ENCODE measurements at places on chromosomes 13 and 19. TPM values are rescaled to one million over a fixed set of nuclear protein-coding genes. Genes with fewer than 3 reads are reported as not detected.

DNA sequence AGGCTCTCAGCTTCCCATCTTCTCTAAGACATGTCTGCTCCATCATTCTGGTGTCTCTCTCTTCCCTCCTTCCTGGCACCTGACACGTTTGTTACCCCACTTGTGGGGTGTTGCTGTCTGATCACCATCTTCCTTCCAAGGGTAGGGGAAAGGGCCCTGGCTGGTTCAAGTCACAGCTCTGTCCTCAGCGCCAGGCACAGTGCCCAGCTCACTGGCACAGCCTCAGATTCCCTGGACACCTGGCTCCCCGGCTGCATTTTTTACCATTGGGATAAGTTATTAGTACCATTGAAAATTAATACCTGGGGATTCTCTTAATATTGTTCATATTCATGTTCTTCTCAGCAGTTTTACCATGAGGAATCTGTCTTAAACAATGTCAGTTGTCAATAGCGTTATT is 50.8 kb upstream of the LDLR start:
- no peak for DNase-seq

GRCh38 chr13:95355494-95355893 is 54.2 kb upstream of the ABCC4 start:
- DNase-seq, result no peak

- no peak for DNase-seq
Measured at GRCh38 chr19:531753-532560, at the start of gene CDC34. CDC34 (plus strand) TSS chr19:531760; CDS start chr19:531932, 172 bp downstream.

- DNase-seq, result no peak
Measured at GRCh38 chr13:32911506-32911905, 104.7 kb upstream of the KL start.

Gene BST2
- 54.5 TPM for total RNA-seq

DNA sequence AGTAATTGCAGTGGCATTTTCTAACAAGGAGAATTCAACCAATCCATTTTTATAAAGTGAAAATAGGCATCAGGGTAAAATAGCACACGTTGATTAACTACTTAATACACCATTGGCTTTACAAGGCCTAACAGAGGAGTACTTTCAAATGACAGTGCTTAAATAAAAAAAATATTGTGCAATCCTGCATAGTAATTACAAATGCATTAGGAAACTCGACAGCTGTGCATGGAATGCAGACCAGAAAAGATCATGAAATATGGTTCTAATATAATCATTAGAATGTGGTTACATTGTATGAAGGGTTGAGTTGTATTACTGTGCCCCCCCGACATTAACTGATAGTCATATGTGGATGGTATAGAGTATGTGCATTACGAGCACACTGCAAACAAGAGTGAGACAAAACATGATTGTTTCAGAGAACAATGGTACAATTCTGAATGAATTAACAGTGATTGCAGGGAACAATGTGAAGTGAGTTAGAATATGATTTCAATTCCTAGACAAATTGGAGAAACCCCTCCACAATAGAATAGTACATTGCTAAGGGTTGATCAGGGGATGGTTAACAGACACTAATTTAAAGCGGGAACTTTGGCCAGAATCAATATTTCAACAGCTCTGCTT is 270.6 kb downstream of the GPC5 start:
- DNase-seq, result no peak

DNA sequence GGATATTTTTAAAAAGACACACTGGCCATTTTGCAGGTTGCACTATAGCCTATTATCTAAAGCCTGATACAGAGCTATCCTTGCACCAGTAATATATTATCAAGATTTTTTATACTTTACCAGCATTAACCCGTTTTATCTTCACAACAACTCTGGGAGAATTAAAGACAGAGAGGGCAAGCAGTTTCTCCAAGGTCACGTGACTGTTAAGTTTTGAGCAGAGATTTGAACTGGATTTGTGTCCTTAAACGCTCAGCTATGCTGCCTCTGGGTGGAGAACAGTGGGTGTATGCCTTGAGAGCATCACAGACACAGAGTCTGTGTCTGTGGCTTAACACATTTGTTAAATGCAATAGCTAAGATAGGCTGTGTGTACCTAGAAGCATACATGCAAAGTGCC is 147.2 kb downstream of the MYO16 start:
- no peak for DNase-seq

DNA sequence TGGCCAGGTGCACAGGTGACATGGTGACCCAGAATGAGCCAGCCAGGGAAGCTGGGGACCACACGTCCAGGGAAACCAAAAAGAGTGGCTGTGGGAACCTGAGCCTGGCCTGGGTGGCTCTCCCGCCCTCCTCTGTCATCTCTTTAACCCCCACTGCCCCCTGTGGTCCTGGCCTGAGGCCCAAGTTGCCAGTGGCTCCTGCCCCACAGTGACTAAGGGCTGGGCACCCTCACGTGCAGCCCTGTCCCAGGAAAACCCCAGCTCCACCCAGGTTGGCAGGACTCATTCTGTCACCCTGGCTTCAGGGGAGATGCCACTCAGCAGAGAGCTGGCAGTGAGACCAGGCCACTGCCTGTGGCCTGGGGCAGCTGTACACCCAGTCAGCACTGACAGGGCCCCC is 30.6 kb upstream of the ISYNA1 start:
- no peak for DNase-seq

DNA sequence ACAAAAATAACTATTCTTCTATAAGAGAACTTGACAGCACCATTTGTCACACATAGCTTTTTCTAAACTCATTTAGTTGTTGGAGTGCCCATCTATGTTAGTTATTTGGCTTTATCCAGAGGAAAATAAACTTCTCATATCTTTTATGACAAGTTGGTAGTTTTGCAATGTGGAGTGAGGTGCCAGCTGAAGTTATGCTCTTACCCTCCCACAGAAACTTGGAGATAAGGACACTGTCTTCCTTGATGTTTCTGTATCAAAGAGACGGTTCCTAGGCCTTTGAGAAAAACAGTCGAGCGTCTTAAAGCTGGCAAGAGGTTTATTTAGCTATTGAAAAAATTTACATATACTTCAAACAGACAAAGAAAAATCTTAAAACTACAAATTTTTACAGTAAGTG is 1079.7 kb downstream of the SLITRK1 start:
- DNase-seq, result no peak

Gene CEACAM8
- not detected for total RNA-seq

DNA sequence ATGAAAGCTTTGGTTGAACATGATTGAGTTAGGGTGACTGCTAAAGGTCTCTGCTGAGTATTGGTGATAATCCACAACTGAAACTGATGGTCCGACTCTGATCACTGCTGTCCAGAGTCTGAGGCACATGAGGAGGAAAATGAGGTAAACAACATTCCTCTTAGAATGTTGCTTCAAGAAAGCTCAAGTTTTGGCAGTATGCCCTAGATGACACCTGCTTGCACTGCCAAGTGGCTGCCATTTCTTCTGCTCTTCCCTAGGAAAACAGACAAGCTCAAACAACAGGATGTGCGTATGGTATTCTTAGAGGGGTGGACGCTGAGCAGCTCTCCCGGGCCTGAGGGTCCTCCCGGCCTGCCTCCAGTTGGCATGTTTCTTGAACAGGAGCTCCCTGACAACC is 15.2 kb upstream of the MTIF3 start:
- DNase-seq, result no peak

GRCh38 chr13:21568854-21569253 is 35.1 kb downstream of the MICU2 start:
- DNase-seq, result no peak

DNA sequence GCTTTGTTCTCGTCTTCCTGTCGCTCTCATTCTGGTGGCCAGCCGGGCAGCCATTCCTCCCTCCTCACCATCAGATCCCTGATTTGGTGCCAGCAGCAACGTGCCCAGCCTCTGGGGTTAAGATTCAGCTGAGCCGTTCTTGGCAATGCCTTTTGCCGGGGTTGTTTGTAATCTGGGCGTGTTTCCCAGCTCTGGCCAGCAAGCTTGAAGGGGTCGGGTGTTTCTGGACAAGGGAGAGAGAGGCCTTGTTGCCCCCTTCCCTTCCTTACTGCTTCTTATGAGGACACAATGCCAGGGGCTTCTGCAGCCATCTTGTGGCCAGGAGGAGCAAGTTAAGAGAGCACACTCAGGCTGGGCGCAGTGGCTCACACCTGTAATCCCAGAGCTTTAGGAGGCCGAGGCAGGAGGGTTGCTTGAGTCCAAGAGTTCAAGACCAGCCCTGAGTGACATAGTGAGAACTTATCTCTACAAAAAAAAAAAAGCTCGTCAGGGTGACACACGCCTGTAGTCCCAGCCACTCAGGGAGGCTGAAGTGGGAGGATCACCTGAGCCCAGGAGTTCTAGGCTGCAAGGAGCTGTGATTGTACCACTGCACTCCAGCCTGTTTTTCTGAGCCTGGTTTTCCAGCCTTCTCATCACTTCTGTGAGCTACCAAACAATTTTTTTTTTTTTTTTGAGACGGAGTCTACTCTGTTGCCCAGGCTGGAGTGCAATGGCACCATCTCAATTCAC is 10.7 kb upstream of the CRTC1 start:
- no peak for DNase-seq

Gene TFDP1
- 46.7 TPM for total RNA-seq

Gene SIGLEC7
- 0.87 TPM for total RNA-seq

DNA sequence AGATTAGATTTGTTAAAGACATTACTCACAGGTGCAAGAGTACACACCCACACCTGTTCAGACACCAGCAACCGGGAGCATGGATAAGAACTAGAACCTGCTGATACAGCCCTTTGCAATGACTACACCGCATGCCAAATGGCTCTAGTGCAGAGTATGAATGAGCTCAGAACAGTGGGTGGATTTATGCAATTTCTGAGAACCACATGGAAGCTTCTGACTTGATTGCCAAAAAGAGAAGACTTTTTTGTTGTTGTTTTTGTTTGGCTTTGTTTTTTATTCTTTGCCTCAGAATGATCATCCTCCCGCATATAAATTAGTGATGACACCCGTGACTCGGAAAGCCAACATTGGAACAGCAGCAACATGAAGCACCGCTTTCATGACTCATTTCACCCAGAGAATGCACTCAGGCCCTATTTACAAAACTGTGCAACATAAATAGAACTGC is 77.4 kb upstream of the LRCH1 start:
- no peak for DNase-seq

DNA sequence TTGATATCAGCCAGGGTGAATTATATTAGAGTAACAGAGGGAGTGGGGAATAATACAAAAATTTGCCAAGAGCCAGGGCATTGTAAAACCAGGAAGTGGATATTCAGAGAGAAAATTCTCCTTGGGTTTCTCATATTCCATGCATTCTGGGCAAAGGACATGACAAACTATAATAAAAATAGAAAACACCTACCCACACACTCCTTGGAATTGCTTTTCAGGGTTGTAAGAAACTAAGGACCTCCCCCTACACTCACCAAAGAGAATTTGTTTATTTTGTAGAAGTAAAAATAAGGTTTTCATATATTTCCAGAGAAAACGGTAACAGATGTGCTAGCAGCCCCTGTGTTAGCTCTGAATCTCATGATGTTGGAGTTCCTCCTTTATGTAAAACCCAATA is 649.6 kb downstream of the SLITRK1 start:
- DNase-seq, result no peak

Gene CACNG8
- 0.03 TPM for total RNA-seq

DNA sequence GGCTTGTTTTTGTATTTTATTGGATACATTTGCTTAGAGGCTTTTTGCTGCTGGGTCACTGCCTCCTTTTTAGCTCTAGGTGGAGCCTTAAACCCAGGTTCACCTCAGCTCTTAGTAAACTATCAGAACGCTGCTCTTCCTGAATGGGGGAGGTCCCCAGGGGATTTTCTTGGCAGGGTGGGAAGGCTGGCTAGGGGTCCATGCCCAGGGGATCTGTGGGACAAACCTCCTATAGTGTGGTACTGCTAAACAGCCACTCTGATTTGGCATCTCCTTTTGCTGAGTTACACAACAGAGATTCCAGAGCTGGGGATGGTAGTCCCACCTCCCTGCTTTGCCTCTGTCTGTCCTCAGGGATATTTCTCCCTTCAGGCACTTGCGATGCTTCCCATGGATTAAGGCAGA is 204.9 kb downstream of the ZIC5 start:
- no peak for DNase-seq

- no peak for DNase-seq
Measured at GRCh38 chr19:50943074-50943828, 9.6 kb downstream of the KLK5 start.

Gene DPP9
- 52.7 TPM for total RNA-seq

Gene LRRC63
- not detected for total RNA-seq

DNA sequence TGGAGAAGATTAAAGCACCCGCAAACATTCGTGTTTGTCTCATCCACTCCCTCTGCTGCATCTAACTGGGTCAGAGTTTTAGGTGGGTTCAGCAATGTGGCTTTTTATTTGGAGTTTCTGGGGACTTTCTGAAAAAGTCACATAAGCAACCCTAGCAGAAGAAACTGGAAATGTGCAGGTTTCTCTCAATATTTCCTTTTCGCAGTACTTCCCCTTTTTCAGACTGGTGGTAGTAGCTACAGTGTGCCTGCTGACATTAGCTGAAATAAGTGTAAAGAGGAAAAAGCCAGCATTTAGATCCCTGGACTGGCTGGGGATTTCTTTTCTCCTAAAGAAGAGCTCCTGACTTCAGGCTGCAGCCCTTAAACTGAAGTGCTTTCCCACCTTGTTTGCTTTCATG is 15.9 kb upstream of the OLFM4 start:
- no peak for DNase-seq

- DNase-seq, result no peak
Measured at GRCh38 chr13:32024750-32025149, 6.8 kb upstream of the FRY start.

- DNase-seq, result no peak
Measured at GRCh38 chr19:45771311-45771933, 2.4 kb upstream of the SIX5 start.

DNA sequence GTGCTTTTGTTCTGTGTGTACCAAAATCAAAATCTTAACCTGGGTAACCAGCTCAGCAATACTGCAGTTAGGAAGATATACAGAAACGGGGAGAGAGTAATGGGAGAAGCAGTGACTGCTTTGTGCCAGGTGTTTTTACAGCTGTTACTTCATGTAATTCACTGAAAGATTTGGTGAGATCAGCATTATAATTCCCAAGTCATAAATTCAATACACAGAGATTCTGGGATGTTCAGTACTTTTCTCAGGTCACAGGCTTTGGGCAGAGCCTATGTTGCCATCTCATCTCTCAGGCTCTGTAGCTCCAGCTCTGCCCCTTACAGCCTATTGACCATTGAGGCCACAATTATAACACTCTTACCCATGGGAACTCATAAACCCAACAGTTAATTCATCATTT is 138.5 kb downstream of the ZAR1L start:
- DNase-seq, result no peak
